ENCODE measurements at places on chromosomes 6 and 20.

DNA sequence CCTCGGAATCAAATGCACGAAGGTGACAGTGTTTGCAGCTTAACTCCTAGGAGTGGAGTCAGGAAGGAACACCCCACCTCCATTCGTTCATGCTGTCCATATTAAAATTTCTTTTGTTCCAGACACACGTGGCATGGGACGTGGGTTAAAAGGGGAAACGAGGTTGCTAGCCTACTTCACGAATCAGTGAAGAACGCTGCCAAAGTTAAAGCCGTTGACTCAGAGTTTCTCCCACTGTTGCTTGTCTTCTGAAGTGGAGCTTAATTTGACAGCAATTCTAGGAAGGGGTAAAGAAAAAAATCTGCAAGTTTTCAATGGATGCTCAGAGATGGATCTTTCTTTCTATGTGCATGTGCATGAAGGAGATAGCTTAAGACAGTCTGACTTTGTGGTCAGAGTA, 499.1 kb downstream of the CD83 start:
- no peak for DNase-seq

- DNase-seq: no peak
These were observed 69.7 kb downstream of the DTD1 start for GRCh38 chr20:18657575-18657974.

DNA sequence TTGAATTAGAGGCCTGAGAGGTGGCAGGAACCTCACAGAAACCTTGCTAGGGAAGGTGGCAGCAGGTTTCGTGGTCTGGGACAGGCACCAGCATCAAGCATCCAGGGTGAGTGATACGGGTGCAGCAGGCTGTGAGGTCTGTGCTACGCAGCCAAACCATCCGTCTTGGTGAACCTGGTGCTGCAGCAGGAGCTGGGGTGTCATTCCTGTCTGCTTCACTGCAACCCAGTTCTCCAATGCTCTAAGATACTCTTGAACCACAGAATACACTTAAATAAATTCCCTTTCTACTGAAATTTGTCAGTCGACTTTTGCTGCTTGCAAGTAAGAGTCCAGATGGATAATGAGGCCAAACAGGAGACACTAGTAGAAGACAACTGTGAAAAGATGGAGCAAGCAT, 9.7 kb upstream of the CBLN4 start:
- DNase-seq: no peak

- DNase-seq: no peak
These were observed 135.5 kb downstream of the CDKAL1 start for GRCh38 chr6:20669571-20670314.

- no peak for DNase-seq
These were observed 23.9 kb upstream of the PRL start for GRCh38 chr6:22320750-22321149.

GRCh38 chr20:16587066-16587465, 13.8 kb upstream of the KIF16B start:
- no peak for DNase-seq

- no peak for DNase-seq
These were observed 9.8 kb upstream of the MAPK13 start for GRCh38 chr6:36120539-36120938.

- no peak for DNase-seq
These were observed 51.1 kb downstream of the MMS22L start for GRCh38 chr6:97231911-97232310.

- no peak for DNase-seq
These were observed 102.1 kb downstream of the UST start for GRCh38 chr6:148848915-148849314.

DNA sequence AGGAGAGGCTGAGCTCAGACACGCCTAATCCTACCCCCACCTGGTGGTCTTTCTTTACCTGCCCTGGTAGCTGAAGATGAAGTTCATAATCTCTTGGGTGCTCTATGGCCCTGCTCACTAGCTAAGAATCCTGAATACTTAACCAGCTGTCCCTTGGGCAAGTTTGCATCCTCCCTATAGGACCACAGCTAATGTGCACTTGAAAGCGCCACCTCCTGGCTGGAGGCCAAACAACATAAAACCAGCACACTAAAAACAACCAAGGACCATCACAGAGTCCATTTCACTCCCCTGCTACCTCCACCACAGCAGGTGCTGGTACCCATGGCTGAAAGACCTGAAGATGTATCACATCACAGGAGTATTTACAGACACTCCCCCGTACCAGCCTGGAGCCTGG, 155.5 kb upstream of the SLC24A3 start:
- DNase-seq: no peak

- no peak for DNase-seq
These were observed 17.4 kb upstream of the HM13 start for GRCh38 chr20:31496761-31497295.
